AG10803 (cell line): ENCODE measurements at places on chromosomes 4 and X.

DNA sequence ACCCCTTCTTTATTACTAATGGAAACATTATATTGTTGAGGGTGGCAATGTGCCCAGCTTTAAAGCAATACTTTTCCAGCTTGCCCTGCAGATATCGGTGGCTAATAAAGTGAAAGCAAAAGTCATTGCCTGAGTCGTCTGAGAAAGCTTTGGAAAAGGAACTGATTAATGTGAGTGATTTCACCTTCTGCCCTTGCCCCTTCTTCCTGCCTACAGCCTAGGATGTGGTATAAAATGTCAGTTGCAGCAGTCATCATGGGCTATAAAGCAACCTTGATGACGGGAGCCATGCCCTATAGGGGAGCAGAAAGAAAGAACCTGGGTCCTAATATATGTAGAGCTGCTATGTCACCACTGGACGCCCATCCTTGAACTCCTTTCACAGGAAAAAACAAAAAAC lies 132.4 kb upstream of the USP9X start:
- no peak for DNase-seq

- no peak for DNase-seq
Measured at GRCh38 chr4:2313366-2313765, 51.5 kb upstream of the MXD4 start.

- peak; percentile 79 for DNase-seq
Measured at GRCh38 chr4:1579001-1579900, 104.9 kb downstream of the FAM53A start.

DNA sequence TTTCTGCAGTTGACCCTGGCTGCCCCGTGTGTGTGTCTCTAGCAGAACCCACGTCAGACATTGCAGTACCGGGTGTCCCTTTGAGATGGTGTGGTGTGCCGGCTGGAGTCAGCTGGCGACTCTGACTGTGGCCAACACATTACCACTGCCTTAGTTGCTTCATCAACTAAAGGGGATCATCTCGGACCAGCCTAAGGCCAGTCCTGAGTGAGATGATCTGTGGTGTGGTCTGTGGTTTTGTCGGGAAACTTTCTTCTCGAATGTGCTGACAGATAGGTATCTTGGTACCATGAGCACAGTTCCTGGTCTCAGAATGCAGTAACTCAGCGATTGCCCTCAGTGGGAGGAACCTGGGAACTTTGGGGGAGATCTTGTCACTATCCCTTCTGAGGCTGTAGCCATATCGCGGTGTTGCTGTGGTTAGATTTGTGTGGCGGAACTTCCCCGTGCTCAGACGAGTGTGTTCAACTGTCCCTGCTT lies 15.8 kb downstream of the TBC1D14 start:
- DNase-seq = no peak

DNA sequence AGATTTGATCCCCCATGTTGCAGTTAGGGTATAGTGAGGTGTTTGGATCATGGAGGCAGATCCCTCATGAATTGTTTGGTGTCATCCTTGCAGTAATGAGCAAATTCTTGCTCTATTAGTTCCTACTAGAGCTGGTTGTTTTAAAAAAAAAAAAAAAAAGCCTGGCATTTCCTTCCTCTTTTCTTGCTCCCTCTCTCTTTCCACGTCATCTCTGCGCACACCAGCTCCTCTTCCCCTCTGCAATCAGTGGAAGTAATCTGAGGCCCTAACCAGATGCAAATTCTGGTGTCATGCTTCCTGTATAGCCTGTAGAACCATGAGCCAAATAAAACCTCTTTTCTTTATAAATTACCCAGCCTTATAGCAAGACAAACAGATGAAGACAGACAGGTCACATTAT lies 24.5 kb downstream of the WDR17 start:
- no peak for DNase-seq

- DNase-seq = peak; percentile 3
Measured at GRCh38 chrX:44003975-44004374, 30.8 kb upstream of the NDP start.

DNA sequence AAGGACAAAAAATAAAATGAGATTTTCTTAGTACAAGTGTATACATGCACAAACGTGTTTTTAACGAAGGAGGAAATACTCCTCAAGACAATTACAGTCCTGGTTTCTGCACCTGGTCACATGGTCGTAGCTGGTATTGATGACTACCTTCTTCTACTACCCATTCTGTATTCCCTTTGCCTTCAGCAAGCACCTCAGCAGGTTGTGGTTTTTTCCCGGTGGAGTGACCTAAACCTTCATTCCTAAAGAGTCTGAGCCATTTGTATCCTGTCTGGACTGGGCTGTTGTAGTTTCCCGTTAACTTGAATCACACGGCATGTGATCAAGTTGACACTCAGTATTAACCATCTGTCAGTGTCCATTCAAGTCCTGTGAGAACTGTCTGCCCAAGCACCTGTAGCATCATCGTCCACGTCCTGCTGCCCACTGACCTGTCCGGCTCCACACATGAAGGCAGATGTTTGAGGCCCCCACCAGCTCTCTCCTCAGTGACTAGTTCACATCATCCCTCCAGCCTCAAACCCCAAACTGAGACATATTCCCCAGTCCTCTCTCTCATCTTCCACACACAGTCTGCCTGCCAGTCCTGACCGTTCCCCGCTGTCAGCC lies 31.1 kb upstream of the TBC1D14 start:
- no peak for DNase-seq

- DNase-seq = no peak
Measured at GRCh38 chr4:119498527-119498926, 130.1 kb downstream of the PDE5A start.

DNA sequence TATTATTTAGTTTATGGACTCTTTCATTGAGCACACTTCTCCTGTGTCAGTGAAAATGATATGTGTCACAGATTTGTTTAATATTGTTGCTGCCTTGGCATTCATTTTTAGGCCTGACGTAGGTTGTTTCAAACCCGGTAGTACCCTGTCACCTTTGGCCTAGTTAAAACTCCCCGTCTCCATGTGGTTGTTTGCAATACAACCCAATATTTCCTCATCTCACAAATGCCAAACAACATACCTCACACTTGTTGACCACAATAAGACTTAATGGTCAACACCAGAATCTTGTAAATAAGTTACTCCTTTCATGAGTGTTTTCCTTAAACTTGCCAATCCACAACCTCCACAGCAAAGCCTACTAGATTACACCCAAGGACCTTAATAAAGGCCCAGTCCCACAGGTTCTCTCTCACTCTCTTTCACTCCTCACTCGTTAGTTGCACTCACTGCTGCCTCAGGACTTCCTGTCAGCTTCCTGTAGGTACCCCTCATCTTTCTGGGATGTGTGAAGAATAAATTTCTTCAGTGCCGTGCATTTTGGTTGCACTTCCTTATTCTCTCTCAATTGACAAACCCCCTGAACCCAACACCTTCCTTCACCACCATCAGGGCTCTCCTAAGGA lies 31.3 kb downstream of the IL13RA2 start:
- DNase-seq = peak; percentile 69

- no peak for DNase-seq
Measured at GRCh38 chrX:150573106-150573505, 4.7 kb downstream of the MTM1 start.

- DNase-seq = no peak
Measured at GRCh38 chr4:3366893-3367775, 74.3 kb downstream of the RGS12 start.

DNA sequence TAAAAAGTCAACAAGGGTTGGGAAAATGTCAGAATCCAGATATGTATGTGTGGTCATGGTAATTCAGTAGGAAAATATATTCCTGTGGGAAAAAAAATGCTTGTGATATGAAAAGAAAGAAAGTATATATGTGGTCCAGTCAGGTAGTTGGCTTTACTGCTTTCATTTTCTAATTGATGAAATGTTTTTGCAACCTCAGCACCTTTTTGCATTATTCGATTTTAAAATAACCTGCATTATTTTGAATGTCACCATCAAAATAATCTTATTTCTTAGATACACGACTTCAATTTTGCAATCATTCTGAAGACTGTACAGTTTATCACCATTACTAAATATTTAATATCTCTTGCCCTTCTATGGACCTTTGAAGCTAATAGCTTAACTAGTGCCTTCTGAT lies 170.8 kb upstream of the SPANXN4 start:
- DNase-seq = no peak

DNA sequence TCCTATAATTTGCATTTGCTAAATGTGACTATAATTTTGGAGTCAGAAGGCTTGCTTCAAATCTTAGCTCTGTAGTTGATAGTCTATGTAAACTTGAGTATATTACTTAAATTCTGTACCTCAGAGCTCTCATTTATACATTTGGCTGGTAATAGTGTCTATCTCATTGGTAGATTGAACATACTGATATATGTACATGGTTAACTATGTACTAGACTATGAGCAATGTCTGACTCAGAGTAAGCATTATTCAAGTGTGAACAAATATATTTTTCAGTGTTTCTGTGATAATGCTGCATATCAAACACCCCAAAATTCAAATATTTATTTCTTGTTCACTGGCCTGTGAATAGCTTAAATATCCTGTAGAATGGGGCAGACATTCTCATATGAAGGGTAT lies 1568.9 kb upstream of the PABPC4L start:
- DNase-seq = no peak

- peak; percentile 96 for DNase-seq
Measured at GRCh38 chrX:120560842-120561633, at the start of gene CUL4B. Gene CUL4B (minus strand): TSS chrX:120560962. CDS start chrX:120560638, 324 bp downstream.

DNA sequence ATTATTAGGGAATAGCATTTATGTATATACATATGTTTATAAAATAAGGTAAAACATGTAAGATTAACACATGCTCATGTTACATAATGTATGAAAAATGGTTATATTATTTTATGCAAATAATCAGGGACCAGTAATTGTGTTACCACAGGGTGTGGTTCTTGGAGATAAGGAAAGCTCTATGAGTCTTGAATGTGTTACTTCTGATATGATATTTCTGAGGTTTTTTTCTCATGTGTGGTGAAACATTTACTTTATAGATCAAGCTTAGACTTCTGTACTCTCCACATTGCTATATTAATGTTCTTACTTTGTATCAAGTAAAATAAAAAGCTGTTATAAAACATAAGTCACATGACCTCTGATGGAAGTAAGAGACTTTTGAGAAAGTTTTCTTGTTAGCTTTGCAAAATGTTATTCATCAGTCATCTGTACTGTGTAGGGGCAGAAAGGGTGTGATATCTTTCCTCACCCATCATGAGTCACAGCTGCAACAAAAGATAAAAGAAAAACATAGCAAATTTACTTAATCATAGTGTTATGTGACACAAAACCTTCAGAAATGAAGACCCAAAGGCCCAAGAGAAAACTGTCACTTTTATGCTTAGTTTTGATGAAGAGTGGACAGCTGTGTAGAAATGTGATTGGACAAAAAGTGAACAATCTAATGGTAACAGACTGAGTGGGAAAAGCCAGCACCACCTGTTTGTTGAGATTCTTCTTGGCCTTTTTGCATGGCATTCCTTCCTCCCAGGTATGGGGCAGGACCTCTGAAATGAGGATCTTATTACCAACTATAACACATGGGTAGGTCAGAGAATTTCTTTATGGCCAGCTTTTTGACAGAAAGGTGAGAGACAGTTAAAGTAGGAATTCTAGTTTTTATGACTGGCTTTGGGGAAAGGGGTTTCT lies 632.3 kb downstream of the PDHA2 start:
- DNase-seq = no peak

DNA sequence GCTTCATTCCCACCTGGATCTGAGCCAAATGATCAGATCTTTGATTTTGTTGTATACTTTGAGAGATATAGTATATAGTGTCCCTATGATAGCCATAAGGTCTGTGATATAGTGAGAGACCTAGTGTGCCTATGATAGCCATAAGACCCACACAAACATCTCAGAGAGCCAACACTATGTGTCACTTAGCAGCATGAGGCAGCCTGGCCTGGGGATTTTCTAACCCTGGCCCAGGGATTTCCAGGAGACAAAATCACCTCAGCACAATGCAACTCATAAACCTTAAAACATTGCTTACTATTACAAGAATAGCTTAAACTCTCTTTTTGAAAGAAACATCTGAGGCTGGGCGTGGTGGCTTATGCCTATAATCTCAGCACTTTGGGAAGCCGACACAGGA lies 23.2 kb upstream of the COL25A1 start:
- DNase-seq = no peak
